ENCODE measurements at places on chromosomes 3 and 15. TPM values are rescaled to one million over a fixed set of nuclear protein-coding genes. Genes with fewer than 3 reads are reported as not detected.

Gene CHRNA5
- total RNA-seq = 2.0 TPM

- DNase-seq = no peak
Measured at GRCh38 chr3:95613993-95614392, 1200.4 kb upstream of the EPHA6 start.

Gene RLBP1
- total RNA-seq = not detected

Gene PLSCR2
- total RNA-seq = 0.48 TPM

GRCh38 chr3:17243621-17244020, 358.9 kb downstream of the PLCL2 start:
- DNase-seq = no peak

Gene FBXL2
- total RNA-seq = 3.6 TPM

DNA sequence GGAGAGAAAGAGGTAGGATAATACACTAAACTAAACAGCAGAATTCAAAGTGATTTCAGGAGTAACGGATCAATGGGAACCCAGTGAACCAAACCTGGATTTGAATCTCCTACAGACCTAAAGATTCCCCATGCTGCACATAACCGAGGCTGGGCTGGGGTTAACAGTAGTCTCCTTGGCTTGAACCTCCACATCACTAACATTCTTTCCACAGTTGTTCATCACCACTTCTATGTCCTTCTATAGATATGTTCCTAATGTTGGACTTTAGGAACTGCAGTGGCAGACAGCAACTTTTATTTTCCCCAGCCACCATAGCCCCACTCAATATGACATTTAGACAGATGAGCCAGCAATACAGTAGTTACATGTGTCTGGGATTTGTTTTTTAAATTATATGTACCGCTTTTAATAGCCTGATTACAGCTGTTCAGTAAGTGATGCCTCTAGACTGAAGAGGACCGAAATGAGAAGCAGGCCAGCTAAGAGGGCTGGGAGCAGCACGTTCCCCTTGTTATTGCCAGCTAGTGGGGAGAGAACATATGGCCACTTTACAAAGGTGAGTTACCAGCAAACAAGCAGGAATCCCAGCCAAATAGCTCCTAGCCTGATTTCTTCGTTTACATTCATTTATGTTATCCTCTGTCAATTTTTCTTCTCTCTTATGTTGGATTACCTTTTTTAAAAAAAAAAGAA, 472.6 kb upstream of the CDIN1 start:
- no peak for DNase-seq

Gene MGA
- 37.3 TPM for total RNA-seq

DNA sequence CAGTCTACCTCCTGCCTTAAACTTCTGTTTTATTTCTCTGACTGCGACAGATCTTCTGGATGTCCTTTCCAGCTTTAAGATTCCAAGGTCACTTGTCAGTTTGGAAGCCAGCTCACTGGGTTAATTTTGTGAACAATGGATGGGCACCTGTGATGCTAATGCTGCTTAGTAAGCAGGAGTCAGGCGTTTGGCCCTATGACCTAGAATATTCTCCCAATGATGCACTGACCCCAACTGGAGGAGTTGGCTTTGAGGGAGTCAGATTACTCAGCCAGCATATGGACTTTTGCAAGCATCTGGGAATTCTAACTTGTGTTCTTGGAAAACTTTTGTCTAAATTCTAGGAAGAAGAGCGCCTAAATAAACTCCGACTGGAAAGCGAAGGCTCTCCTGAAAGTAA, 28.1 kb downstream of the HACD3 start:
- no peak for DNase-seq

DNA sequence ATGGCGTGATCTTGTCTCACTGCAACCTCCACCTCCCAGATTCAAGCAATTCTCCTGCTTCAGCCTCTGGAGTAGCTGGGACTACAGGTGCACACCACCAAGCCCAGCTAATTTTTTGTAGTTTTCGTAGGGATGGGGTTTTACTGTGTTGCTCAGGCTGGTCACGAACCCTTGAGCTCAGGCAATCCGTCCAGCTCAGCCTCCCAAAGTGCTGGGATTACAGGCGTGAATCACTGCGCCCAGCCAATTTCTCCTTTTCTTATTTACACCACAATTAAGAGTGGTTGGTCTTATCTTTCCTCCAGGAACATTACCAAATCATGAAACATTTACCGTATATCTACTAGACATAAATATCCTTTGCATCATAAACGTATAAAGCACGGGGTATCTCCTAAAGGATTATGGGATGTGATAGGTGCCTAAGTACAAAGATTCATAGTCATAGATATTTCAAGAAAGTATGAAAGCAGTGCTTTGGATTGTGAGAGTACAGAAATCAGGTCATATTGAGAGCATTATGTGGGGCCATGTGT, 194.5 kb downstream of the RBMS3 start:
- no peak for DNase-seq

Gene CD80
- total RNA-seq = 0.46 TPM

- no peak for DNase-seq
Measured at GRCh38 chr15:93829115-93829870, 402.1 kb upstream of the MCTP2 start.

DNA sequence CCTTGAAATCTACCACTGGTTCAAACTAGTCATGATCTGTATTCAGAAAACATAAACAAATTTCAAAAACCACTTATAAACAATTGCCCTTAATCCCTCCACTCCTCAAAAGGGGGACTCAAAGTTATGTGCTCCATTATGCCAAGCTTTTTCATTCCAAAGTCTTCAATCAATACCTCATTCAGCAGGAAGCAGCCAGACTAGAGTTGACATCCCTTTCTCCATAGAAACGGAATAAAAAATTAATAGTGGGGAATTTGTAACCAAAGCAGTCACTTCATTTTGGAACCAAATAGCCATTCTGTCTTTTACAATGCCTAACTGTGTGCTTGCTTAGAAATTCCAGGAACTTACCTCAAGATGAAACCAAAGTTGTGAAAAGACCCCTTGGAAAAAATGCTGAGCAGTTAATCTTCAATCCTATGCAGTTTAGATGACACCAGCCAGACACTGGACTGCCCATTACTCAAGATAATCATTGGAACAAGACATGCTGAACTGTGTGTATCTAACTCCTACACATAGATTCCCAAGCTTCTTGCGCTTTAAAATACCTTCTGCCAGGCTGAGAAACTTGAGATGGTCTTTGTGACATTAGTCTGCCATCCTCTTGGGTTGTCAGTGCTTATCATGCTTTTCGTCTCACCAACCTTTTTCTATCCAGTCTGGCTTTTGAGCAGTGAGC, 406.2 kb downstream of the PLOD2 start:
- DNase-seq = no peak

DNA sequence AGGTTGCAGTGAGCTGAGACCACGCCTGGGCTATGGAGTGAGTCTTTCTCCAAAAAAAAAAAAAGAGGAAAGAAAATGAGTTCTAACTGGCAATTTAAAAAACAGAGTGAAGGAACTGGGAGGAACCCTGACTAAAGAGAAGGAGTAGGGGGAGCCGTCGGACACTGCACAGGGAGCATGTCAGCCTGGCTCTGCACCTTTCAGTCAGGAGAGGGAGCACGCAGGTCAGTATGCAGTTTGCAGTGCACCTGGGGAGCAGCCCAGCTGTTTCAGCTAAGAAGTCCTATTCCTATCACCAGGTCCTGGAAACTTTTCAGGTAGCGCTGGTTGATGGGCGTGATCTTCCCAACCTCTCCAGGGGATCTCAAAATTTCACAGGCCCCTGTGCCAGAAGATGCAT, 14.9 kb upstream of the ZXDC start:
- DNase-seq = no peak

GRCh38 chr3:71570546-71570945, 13.0 kb downstream of the FOXP1 start:
- DNase-seq = no peak

DNA sequence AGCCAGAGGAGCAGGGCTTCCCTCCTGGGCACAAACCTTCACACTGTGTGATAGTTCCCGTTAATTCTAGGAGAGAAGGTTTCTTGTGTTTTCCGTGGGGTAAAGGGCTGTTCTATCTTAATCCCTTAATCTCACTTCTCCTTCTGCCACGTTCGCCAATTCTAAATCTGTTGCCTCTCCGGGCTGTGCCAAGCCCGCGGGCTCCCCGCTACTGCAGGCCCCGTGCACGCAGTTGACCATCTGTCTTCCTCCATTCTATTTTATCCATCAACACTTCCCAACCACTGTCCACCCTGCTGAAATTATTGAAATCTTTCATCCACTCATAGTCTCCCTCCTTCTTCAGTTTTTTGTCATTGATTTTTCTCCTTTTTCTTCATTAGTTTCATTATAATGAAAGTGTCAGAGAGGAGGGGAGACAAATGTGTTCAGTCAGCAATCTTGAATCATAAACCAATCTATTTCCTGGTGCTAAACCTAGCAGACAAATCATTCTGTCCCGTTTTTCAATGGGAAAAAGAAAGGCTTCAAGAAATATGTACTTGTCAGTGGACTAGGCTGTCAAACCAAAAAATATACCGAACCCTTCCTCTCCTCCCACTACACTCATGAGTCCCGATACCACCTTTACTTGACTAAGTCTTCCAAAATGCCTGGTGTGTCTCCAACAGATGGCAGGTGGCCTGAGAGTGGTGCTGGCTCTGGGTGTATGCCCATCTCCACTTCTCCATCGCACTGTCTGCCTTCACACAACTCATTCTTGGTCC, 39.6 kb downstream of the SLCO2A1 start:
- DNase-seq = peak; percentile 60
